ENCODE measurements at places on chromosomes 4 and X. TPM values are rescaled to one million over a fixed set of nuclear protein-coding genes. Genes with fewer than 3 reads are reported as not detected.

GPM6B gene
- total RNA-seq: 0.14 TPM

GLRA3 gene
- 0.01 TPM for total RNA-seq

GRIA3 gene
- not detected for total RNA-seq

ZIC3 gene
- total RNA-seq: not detected

AMER1 gene
- 2.6 TPM for total RNA-seq

CT45A2 gene
- total RNA-seq: not detected

ARMCX4 gene
- 0.63 TPM for total RNA-seq

INPP4B gene
- 7.1 TPM for total RNA-seq

DMRTC1B gene
- total RNA-seq: not detected

BANK1 gene
- 0.81 TPM for total RNA-seq

FGA gene
- total RNA-seq: 22.6 TPM

SHROOM2 gene
- 0.86 TPM for total RNA-seq

LPAR4 gene
- total RNA-seq: not detected

SPANXA1 gene
- total RNA-seq: 0.23 TPM

BTC gene
- 1.1 TPM for total RNA-seq

LEF1 gene
- 0.08 TPM for total RNA-seq

SOX3 gene
- not detected for total RNA-seq

FAM47E gene
- total RNA-seq: 0.27 TPM

CLTRN gene
- total RNA-seq: 0.65 TPM

TMPRSS11A gene
- not detected for total RNA-seq

ANKRD17 gene
- 20.0 TPM for total RNA-seq

MAGEA9B gene
- total RNA-seq: not detected

ZNF711 gene
- total RNA-seq: 0.99 TPM

CLDN34 gene
- total RNA-seq: not detected

ARHGEF9 gene
- 5.6 TPM for total RNA-seq

SYN1 gene
- 0.25 TPM for total RNA-seq

GPRASP1 gene
- 0.21 TPM for total RNA-seq

TLR6 gene
- 2.4 TPM for total RNA-seq

SYNPO2 gene
- 1.0 TPM for total RNA-seq

FAT1 gene
- 217 TPM for total RNA-seq

PRDX4 gene
- total RNA-seq: 299 TPM

SHROOM4 gene
- total RNA-seq: not detected

PNMA3 gene
- total RNA-seq: 0.25 TPM

TRPC5OS gene
- total RNA-seq: not detected

SH3RF1 gene
- total RNA-seq: 8.5 TPM

MRPS18C gene
- 42.9 TPM for total RNA-seq

P2RY10 gene
- not detected for total RNA-seq

PNMA5 gene
- total RNA-seq: not detected

CYP4V2 gene
- 2.8 TPM for total RNA-seq
